ENCODE measurements at places on chromosomes 2 and 18. TPM values are rescaled to one million over a fixed set of nuclear protein-coding genes. Genes with fewer than 3 reads are reported as not detected.

The IL36A gene
- not detected for polyA plus RNA-seq

The M1AP gene
- polyA plus RNA-seq, result not detected

The IFIH1 gene
- polyA plus RNA-seq, result 28.4 TPM

The CRYGC gene
- not detected for polyA plus RNA-seq

The RAB31 gene
- 19.3 TPM for polyA plus RNA-seq

The STPG4 gene
- not detected for polyA plus RNA-seq

The VWA3B gene
- polyA plus RNA-seq, result not detected

The GALNT13 gene
- polyA plus RNA-seq, result not detected

The ACTG2 gene
- not detected for polyA plus RNA-seq

The MORN2 gene
- polyA plus RNA-seq, result 26.9 TPM

The ANKRD30B gene
- not detected for polyA plus RNA-seq

The RESP18 gene
- polyA plus RNA-seq, result not detected

The NUP35 gene
- 26.4 TPM for polyA plus RNA-seq

The MCEE gene
- polyA plus RNA-seq, result 41.9 TPM

The SANBR gene
- polyA plus RNA-seq, result 8.0 TPM

The C2orf66 gene
- not detected for polyA plus RNA-seq

The DSG2 gene
- polyA plus RNA-seq, result 25.2 TPM

The TUBA3E gene
- polyA plus RNA-seq, result not detected

The RAPGEF4 gene
- polyA plus RNA-seq, result not detected

The SERPINB4 gene
- polyA plus RNA-seq, result not detected

The DYSF gene
- polyA plus RNA-seq, result not detected

The OR6B2 gene
- polyA plus RNA-seq, result not detected

The BBS5 gene
- polyA plus RNA-seq, result 1.1 TPM

The RGPD3 gene
- 0.11 TPM for polyA plus RNA-seq

The LIMS4 gene
- polyA plus RNA-seq, result 0.36 TPM

The KLHL14 gene
- polyA plus RNA-seq, result not detected

The TRABD2A gene
- 3.0 TPM for polyA plus RNA-seq

The GPR17 gene
- not detected for polyA plus RNA-seq

The CRYGD gene
- not detected for polyA plus RNA-seq

The NRP2 gene
- polyA plus RNA-seq, result 0.14 TPM

The CHRND gene
- polyA plus RNA-seq, result not detected

The INHBB gene
- polyA plus RNA-seq, result not detected

The STAM2 gene
- polyA plus RNA-seq, result 15.3 TPM

The LYPD1 gene
- not detected for polyA plus RNA-seq

The ZNF396 gene
- 0.62 TPM for polyA plus RNA-seq

The SLC4A3 gene
- polyA plus RNA-seq, result not detected

Measured in GM12878 (cell line).